GM23248 (cell line): ENCODE measurements at places on chromosomes 1 and 21.

DNA sequence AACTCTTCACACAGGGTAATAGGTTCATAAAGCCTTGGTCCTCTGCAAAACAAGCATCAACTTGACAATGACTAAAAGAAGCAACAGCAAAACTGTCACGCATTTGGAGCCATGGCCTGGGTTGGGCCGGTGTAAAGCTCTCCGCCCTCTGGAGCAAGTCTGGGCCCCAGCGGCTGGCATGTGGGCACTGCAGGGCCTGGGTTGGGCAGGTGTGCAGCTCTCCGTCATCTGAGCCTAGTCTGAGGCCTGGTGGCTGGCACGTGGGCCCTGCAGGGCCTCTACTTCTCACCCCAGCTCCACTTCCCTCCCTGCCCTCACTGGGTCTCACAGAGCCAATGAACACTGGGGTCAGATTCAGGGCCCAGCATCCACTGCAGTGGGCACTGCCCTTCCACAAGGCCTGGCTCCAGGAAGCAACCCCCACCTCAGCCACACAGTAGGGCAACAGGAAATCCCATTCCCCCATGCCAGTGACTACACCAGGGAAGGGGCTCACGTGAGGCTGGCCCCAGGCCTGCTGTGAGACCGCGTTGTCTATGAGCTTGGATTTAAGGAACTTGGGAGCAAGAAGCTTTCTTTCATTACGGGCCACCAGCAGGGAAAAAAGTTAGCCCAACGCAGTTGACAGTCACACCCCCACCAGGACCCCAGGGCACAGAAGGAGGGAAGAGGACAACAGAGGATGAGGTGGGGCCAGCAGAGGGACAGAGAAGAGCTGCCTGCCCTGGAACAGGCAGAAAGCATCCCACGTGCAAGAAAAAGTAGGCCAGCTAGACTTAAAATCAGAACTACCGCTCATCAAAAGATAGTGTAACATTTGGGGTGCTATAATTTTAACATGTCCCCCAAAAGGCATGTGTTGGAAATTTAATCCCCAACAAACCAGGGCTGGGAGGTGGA, 52.7 kb downstream of the NPHP4 start:
- no peak overlapping the region for H3K27ac ChIP-seq
- no peak overlapping the region for H3K4me3 ChIP-seq
- H3K36me3 ChIP-seq, result no peaks in the 10 kb centered on the region

- DNase-seq, result no peak
- no peaks in the 10 kb centered on the region for H3K27me3 ChIP-seq
- no peaks in the 10 kb centered on the region for H3K36me3 ChIP-seq
- no peak overlapping the region for H3K4me3 ChIP-seq
- H3K4me1 ChIP-seq, result no peaks in the 10 kb centered on the region
Measured at GRCh38 chr21:44535963-44536362, 4.0 kb downstream of the KRTAP10-1 start.

- H3K36me3 ChIP-seq, result peaks cover 28% of the 10 kb centered on the region; the same call in 1 of the 2 replicates
- H3K27me3 ChIP-seq, result no peaks in the 10 kb centered on the region
- DNase-seq, result no peak
- no peak overlapping the region for H3K4me3 ChIP-seq
- no peak overlapping the region for H3K27ac ChIP-seq
Measured at GRCh38 chr1:220250681-220251080, 21.6 kb downstream of the RAB3GAP2 start.

- H3K36me3 ChIP-seq, result no peaks in the 10 kb centered on the region
- no peak overlapping the region for H3K4me3 ChIP-seq
- DNase-seq, result no peak
- H3K27me3 ChIP-seq, result no peaks in the 10 kb centered on the region
- H3K27ac ChIP-seq, result no peak overlapping the region
Measured at GRCh38 chr1:36733748-36734147, 251.0 kb upstream of the CSF3R start.

- DNase-seq, result no peak
- H3K4me3 ChIP-seq, result no peak overlapping the region
- no peaks in the 10 kb centered on the region for H3K27me3 ChIP-seq
- H3K4me1 ChIP-seq, result no peaks in the 10 kb centered on the region
Measured at GRCh38 chr1:29324771-29325351, 88.5 kb downstream of the PTPRU start.

DNA sequence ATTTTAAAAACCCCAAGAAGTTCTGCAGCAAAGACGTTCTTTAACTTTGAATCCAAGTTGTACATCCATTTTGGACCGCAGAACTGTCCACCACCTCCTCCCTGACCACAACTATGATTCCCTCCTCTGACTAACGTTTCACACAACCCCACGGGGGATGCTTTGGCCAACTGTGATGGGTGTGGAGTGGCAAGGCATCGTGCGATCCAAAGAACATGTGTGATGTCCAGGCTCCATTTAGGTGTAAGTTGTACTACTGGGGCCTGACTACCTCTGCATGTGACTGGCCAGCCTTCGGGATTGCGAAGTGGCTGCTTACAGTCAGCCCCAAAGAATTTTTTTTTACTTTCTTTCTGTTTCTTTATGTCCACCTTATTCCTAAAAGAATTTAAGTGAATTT, 6.7 kb downstream of the KCNJ15 start:
- no peak overlapping the region for H3K4me3 ChIP-seq
- peaks cover 57% of the 10 kb centered on the region for H3K4me1 ChIP-seq
- no peaks in the 10 kb centered on the region for H3K27me3 ChIP-seq
- DNase-seq, result peak; percentile 86

DNA sequence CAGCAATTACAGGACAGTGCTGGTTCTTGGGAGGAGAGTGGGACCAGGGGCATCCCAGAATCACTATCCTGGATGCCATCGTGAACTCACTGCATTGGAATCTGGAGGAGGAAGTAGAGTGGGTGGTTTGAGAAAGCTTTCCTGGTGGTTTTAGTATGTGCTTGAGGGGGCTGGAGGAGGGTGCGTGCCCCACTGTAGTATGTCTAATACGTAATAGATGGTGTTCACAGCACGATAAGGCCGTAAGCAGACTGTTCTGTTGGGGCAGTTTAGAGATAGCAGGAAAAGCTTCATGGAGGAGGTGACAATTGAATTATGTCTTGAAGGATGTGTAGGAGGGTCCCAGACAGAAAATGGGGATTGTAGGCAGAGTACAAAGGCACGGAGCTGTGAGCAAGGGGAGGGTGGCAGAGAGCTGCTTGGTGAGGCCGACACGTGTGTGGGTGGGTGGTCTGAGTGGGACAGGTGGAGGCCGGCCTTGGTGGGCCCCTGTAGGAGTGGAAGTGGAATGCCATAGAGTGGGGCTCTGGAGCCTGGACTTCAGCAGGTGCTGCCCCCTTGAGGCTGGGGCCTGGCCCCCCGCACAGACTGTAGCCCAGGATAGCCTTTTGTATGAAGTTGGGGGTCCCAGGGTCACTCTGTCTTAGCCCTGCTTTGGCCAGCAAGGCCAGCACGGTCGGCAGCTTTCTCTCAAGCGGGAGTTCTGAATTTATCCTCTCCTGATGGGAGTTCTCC, 37.0 kb downstream of the IL6R start:
- no peak overlapping the region for H3K27ac ChIP-seq
- H3K4me1 ChIP-seq, result peaks cover 45% of the 10 kb centered on the region
- H3K36me3 ChIP-seq, result no peaks in the 10 kb centered on the region
- no peaks in the 10 kb centered on the region for H3K27me3 ChIP-seq
- H3K4me3 ChIP-seq, result no peak overlapping the region
- peak; percentile 59 for DNase-seq

DNA sequence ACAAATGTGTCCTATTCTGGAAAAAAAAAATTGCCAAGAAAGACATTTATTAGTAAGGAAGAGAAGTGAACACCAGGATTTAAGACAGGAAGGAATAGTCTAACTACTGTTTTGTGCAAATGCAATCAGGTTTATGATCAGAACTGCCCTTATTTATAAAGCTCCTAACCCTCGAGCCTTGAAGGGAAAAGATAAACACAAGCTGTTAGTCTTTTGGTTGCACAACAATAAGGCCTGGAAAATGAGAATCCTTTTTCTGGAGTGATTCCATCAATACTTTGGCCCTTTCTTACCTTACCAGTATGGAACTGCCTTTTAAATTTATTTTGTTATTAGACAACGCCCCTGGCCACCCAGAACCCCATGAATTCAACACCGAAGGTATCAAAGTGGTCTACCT, 52.9 kb downstream of the SNRPE start:
- no peak for DNase-seq
- no peak overlapping the region for H3K27ac ChIP-seq
- no peaks in the 10 kb centered on the region for H3K36me3 ChIP-seq
- H3K27me3 ChIP-seq, result no peaks in the 10 kb centered on the region

DNA sequence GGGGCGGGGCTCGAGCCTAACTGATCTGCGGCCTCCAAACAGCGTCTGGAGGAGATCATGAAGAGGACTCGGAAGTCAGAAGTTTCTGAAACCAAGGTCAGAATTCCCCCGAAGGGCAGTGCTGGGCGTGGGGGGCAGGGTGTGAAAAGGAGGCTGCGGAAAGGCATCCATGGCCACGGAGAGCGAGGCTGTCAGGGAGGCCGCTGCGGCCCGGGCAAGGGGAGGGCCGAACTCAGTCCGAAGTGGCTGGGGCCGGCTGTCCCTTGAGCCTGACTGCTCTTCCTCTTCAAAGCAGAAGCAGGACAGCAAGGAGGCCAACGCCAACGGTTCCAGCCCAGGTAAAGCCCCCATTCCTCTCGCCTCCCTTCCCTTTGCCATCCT, 23.2 kb downstream of the MAP7D1 start:
- DNase-seq, result no peak
- no peak overlapping the region for H3K4me3 ChIP-seq
- no peaks in the 10 kb centered on the region for H3K27me3 ChIP-seq
- H3K27ac ChIP-seq, result no peak overlapping the region
- H3K4me1 ChIP-seq, result no peaks in the 10 kb centered on the region; the same call in 1 of the 2 replicates
- H3K36me3 ChIP-seq, result peaks cover 47% of the 10 kb centered on the region

- H3K36me3 ChIP-seq, result peaks cover 53% of the 10 kb centered on the region
- H3K27me3 ChIP-seq, result no peaks in the 10 kb centered on the region
- no peak for DNase-seq
- H3K4me1 ChIP-seq, result peaks cover 10% of the 10 kb centered on the region; the same call in 1 of the 2 replicates
Measured at GRCh38 chr1:235156265-235156664, 4.8 kb downstream of the RBM34 start.

DNA sequence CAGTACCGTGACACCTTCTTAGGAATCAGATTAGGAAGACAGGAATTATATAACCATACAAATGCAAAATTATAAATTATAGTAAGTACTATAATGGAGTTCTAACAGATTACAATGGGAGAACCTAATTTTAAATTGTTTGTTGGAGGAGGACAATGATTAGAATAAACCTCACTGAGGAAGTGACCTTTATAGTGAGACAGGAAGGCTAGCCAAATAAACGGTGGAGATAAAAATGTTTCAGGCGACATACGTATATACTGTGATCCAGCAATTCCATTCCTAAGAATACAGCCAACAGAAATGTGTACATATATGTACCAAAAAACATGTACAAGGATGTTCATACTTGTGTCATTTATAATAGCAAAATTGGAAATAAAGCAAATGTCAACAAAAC, 15.2 kb downstream of the SYNJ1 start:
- H3K36me3 ChIP-seq, result no peaks in the 10 kb centered on the region
- no peak overlapping the region for H3K27ac ChIP-seq
- H3K4me1 ChIP-seq, result no peaks in the 10 kb centered on the region
- no peak overlapping the region for H3K4me3 ChIP-seq
- H3K27me3 ChIP-seq, result no peaks in the 10 kb centered on the region

GRCh38 chr1:67882196-67882958, 49.1 kb upstream of the GNG12 start:
- no peaks in the 10 kb centered on the region for H3K27me3 ChIP-seq
- no peak overlapping the region for H3K27ac ChIP-seq
- no peak overlapping the region for H3K4me3 ChIP-seq
- peak; percentile 10 for DNase-seq

DNA sequence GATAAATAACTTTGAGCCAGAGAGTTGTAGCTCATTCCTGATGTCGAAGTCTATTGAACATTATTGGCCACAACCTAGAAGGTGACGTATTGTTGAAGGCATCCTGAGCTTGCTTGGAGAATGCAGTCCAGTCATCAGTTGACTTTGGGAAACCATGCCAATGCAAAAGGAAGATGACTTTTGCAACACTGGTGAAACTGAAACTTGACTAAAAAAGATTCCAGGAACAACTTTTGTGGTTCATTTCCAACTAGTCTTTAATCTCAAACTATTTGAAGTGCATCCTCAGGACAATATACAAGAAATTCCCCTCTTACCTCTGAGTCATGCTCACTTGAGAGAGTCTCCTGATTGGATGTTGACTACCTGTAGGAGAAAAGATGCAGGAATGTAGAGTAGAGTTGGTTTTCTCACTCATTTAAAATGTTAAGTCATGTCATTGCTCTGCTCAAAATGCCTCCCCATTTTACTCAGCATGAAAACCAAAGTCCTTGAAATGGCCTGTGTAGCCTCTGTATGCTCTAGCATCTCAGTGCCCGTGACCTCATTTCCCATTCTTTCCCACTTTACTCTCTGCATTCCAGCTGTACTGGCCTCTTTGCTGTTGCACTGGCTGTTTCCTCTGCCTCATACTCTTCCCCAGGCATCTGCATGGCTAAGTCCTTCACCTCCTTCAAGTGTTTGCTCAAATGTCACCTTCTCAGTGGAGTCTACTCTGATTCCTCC, 24.4 kb upstream of the LEPR start:
- H3K27me3 ChIP-seq, result no peaks in the 10 kb centered on the region
- H3K27ac ChIP-seq, result peak overlapping the region; percentile 50
- 0 out of 2 replicates have a peak, but pooled peaks cover 5% of the 10 kb centered on the region for H3K36me3 ChIP-seq
- DNase-seq, result peak; percentile 67
- H3K4me3 ChIP-seq, result no peak overlapping the region

DNA sequence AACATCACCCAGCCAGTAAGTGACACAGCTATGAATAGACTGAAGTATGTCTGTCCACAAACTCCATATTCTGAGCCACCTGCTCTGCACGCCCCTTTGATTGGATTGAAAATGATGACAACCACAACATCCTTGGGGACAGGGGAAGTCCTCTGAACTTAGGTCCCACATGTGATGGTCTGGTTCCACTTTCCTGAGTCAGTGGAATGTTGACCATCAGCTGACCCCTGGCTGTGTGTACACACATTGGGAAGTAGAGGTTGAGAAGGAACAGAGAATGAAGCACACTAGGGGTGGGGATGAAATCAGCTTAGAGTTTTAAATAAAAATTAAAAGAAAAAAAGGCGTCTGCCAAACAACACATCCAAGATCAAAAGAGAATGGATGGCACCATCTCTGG, 8.0 kb upstream of the DISP3 start:
- H3K36me3 ChIP-seq, result no peaks in the 10 kb centered on the region
- 0 out of 2 replicates have a peak, but pooled peaks cover 5% of the 10 kb centered on the region for H3K27me3 ChIP-seq
- no peaks in the 10 kb centered on the region for H3K4me1 ChIP-seq
- H3K4me3 ChIP-seq, result no peak overlapping the region
